Prostate gland (tissue), 2 donors: ENCODE measurements at places on chromosomes 1 and 21. TPM values are rescaled to one million over a fixed set of nuclear protein-coding genes. Genes with fewer than 3 reads are reported as not detected.

MSH4 gene
- total RNA-seq: 0.91 TPM

DNA sequence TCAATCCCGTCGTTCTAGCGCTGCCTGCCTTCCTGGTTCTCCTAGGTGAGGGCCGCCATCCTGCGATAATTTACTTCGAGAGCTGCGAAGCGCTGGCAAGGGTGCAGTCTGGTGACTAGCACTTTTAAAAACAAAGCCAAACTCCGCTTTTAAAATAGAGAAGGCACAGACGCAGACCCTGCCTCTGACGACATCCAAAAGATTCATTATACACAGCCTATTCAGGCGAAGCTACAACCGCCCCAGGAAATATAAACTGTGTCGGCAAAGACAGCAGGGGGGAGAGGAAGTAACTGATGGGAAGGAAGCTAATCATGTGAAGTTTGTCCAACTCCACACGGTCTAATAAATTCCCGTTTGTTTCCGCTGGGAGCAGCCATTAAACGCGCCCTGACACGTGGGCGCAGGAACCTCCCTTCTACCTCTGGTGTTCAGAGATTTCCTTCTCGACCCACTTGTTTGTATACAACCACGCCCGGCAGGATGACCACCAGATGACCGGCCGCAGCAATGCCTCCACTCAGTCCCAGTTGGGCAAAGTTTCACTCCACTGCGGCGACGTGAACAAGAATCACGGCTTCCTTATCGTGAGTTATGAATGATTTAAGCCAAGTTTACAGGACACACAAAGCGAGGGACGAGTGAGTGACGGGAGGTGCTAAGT, 1.3 kb downstream of the GNG12 start:
- no peaks in the 10 kb centered on the region for H3K36me3 ChIP-seq
- H3K4me1 ChIP-seq: no peaks in the 10 kb centered on the region
- H3K4me3 ChIP-seq: peak overlapping the region; percentile 82
- no peaks in the 10 kb centered on the region for H3K27me3 ChIP-seq
- peak; percentile 64 for DNase-seq

DNA sequence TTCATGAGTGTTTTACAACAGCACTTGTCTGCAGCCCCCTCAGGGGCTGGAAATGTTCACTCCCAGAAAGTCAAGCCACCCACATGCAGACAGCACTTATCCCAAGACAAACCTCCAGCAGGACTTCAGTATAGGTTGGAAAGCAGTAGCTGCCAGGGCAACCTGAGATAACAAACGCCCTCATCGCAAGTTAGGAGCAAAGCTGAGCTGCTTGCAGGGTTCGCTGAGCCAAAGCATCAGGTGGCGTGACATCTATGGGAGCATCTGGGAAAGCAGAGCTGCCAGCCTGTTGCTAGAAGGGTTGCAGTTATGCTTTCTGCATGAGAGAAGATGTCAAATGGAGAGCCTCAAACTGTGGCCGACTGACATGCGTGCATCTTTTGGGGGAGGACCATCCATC, 4.2 kb upstream of the STXBP3 start:
- H3K36me3 ChIP-seq: no peaks in the 10 kb centered on the region
- no peak for DNase-seq
- H3K4me1 ChIP-seq: no peaks in the 10 kb centered on the region

DNA sequence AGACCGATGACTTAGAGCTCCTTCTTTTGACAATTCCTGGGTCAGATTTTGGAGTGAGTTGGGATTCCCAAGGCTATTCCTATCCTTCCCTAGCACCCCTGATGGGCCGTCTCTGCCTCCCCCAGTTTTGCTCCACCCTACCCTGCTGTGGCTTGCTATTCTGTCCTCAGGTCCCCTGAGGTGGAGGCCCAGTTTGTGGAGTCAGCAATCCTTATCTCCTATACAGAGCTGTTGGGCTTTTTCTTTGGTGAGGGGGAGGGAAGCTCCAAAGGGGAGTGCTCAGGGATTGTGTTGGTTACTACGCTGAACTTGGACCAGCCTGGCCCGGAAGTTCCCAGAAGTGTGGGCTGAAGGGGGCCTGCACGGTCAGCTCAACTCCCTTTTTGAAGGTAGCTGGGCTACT, 7.6 kb downstream of the SESN2 start:
- H3K27me3 ChIP-seq: no peaks in the 10 kb centered on the region
- DNase-seq: no peak
- no peak overlapping the region for H3K27ac ChIP-seq
- no peaks in the 10 kb centered on the region for H3K4me1 ChIP-seq

DNA sequence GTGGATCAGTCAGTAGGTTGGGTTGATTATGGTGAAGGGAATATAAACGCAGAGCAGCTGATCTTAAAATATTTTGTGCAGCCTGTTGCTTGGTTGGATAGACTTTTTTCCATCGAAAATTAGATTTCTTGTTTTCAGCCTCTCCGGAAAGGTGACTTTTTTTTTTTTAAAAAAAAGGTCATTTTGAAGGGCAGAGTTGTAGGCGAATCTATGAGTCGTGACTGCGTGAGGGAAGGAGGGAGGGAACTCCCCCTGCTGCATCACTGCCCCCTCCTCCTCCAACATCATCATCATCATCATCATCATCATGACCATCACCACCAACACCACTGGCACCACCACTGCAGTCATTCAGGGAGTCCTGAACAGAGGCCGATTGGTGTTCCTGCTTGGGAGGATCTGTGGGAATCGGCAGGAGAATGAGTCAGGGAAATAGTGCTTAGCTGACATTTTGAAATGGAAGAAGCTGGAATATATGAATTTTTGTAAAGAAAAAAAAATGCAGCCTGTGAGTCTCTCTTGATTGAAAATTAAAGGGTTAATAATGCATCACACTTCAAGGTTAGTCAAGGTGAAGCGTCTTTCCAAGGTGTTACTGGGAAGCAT, 1.2 kb downstream of the ATP1B1 start:
- peak overlapping the region; percentile 64 for H3K4me3 ChIP-seq
- H3K36me3 ChIP-seq: no peaks in the 10 kb centered on the region
- H3K27ac ChIP-seq: peak overlapping the region; percentile 73

DNA sequence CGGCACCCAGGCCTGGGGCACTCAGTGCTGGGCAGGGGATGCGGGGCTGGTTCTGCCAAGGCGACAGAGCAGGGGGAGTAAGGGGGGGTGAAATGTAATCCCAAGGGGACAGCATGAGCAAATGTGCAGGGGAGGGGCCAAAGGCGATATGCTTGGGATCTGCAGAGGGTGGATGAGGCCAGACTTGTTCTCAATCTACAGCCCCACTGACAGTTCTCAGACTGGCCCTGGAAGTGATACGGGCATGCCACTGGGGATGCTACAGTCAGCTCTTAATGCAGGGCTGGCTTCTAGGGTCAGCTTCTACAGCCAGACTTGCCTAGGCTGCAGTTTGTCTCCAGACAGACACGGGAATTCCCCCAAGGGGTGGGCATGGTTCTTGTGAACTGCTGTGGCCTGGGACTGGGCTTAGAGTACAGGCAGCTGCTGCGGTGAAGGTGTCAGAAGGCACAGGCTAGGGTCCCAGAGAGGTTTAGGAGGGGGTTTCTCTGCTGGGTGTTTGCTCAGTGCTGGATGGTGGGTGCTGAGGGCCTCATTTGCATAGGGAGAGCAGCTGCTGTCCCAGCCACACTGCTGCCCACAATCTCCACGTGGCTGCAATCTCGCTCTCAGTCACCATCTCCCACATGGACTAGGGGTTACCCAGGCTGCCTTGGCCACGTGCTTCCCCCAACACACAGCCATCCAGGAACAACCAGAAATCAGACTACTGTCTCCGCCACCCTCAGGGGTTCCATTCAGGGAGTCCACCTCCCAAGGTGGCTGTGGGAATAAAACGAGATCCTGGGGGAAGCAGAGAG, 190.1 kb downstream of the HIVEP3 start:
- H3K36me3 ChIP-seq: no peaks in the 10 kb centered on the region
- H3K27ac ChIP-seq: no peak overlapping the region
- no peaks in the 10 kb centered on the region for H3K4me1 ChIP-seq
- no peak overlapping the region for H3K4me3 ChIP-seq
- no peaks in the 10 kb centered on the region for H3K27me3 ChIP-seq
